ENCODE measurements at places on chromosomes 3 and 15.

GRCh38 chr3:170632780-170633179 is 46.9 kb upstream of the SLC7A14 start:
- no peak for DNase-seq

DNA sequence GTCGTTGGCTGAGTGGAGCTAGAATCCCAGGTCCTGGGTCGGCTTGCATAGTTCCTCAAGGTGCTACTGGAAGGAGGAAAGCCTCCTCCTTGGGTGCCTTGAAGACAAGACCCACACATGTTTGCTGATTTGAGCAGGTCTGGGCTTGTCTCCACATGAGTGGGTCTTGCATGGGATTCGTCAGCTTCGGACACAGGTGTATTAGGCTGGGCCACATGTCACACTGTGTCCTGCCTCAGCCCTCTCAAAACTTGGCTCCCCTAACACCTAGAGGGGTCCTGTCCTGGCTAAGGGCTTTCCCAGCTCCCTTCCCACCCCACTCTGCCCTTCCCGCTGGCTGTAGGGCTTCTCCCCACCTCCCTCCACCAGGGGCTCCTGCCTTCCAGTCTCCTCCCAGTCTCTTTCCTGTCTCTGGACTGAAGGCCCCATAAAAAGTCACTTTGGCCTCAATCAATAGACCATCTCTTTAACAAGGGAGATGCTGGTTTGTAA is 73.0 kb upstream of the ADPGK start:
- DNase-seq, result no peak

DNA sequence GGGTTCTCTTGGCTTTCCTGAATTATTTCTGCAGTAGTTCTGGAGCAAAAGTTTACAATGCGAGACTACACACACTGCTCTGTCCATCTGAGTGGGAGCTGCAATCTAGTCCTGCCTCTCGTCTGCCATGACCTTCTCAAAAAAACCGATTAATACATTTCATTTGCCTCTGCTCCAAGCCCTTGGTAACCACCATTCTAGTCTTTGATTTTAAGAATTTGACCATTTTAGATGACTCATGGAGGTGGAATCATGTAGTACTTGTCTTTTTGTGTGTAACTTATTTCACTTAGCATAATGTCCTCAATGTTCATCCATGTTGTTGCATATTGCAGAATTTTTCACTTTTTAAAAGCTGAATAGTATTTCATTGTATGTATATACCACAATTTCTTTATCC is 356.9 kb downstream of the SV2B start:
- DNase-seq, result no peak

- no peak for DNase-seq
Measured at GRCh38 chr15:26838742-26839460, 28.0 kb upstream of the GABRA5 start.

DNA sequence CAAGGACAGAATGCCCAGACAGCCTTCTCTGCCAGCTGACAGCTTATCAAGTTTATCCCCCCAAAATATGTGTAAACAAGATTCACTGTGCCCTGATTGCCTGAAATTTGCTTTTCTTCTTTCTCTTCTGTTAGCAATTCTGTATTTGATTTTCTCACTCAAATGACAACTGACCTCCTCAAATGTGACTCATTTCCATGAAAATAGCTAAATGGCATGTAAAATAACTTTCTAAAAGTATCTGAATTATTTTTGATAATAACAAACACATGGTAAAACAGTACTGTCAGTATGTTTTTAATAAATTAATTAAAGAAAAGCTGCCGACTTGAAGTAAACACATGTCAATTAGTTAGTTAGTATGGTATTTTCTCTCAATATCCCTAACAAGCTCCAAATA is 202.3 kb upstream of the STAC start:
- no peak for DNase-seq

GRCh38 chr15:85963262-85963760 is 116.4 kb upstream of the AGBL1 start:
- no peak for DNase-seq

- DNase-seq, result peak; percentile 73
Measured at GRCh38 chr3:22263042-22263441, 512.0 kb upstream of the ZNF385D start.

DNA sequence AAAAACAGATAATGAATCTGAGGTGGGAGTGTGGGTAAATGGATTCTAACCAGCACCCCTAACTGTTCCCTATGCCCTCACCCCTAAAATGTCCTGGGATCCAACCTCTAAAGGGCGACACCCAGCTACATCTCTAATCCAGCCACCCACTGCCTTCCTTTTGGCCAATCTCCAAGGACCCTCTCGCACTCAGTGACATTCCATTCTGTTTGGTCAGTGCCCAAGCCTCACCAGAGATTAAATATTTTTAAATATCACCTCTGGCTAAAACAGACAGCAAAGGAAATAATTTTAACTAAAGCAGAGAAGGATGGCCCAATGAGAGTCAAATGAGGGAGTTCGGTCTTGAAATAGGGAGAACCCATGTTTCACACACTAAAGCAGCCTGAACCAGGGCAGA is 19.9 kb upstream of the SCN10A start:
- DNase-seq, result peak; percentile 55

DNA sequence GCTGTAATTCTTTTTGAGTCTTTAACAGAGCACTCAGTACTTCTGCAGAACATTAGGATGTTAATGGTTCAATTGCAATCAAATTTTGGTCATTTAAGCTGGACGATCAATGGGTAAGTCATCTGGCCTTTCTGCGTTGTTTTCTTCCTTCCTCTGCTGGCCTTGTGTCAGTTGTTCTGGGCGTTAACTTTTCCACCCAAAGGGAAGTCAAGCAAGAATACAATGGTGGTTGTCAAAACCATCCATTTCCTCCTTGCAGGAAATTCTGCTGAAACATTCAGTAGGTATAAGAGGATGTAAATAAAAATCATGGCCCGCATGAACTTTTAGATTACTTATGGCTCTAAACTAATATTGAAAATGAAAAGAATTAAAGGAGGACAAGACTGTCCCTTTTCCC is 584.0 kb downstream of the GRM7 start:
- no peak for DNase-seq

GRCh38 chr3:192186498-192186897 is 540.8 kb downstream of the FGF12 start:
- DNase-seq, result no peak

DNA sequence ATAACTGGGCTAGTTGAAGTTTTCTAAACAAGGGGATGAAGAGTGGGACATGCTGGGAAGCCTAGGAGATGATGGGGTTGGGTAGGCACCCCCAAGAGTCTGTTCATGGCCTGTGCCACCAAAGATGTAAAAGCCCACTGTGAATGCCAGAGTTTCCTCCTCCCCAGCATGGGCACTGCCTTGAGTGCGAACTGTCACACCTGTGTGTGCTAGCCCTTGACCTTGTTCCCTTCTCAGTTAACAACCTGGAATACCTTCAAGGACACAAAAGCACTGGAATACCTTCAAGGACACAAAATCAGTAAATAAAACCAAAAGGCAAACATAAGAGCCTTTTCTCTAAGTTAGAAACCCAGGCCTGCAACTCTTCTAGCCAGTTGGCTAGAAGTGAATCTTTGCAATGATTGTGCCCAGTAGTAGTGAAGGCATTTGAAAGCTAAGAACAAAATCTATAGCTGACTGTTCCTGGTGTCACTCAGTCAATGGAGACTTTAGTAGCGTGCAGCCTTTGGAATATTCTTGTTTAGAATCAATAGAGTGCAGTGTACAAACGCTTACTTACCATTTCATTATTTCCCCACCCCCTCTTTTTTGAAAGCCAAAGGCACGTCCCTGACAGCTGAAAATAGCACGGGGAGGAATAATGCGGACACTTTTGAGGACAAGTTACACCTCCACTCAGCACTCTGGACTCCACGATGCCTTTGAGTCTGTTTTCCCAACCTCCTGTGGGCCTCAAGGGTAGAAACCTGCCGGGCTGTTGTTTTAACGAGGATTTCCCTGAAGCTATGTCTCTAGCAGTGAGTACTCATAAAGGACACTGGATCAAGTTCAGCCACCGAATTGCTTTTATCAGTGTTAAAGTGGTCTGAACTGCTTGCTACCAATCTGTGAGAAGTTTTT is 24.2 kb downstream of the PSMD6 start:
- DNase-seq, result no peak

- DNase-seq, result peak; percentile 96
Measured at GRCh38 chr15:36612063-36612788, 32.8 kb downstream of the CDIN1 start.

DNA sequence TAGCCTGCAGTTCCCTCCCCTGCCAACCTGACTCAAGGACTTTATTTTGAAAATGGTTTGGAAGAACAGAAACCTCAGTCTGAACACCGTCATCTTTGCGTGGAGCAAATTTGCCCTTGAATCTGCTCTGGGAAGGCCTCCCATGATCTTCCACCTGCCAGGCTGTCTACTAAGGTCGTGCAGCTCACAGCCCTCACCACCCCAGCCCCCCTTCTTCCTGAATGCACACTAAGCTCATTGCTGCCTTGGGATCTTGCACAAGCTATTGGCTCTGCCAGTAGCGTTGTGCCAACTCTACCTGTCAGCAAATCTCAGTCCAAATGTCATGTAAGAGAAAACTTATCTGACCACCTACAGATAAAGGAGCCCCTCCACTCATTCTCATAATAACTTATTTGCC is 141.5 kb downstream of the USP13 start:
- DNase-seq, result no peak

GRCh38 chr3:138359148-138359918 is 11.0 kb downstream of the MRAS start:
- DNase-seq, result no peak

- no peak for DNase-seq
Measured at GRCh38 chr3:154766765-154767503, 313.2 kb upstream of the MME start.

- peak; percentile 2 for DNase-seq
Measured at GRCh38 chr15:53072077-53072476, 281.9 kb upstream of the ONECUT1 start.

GRCh38 chr15:67931861-67932260 is 92.0 kb upstream of the RNU6-1 start:
- DNase-seq, result peak; percentile 39

DNA sequence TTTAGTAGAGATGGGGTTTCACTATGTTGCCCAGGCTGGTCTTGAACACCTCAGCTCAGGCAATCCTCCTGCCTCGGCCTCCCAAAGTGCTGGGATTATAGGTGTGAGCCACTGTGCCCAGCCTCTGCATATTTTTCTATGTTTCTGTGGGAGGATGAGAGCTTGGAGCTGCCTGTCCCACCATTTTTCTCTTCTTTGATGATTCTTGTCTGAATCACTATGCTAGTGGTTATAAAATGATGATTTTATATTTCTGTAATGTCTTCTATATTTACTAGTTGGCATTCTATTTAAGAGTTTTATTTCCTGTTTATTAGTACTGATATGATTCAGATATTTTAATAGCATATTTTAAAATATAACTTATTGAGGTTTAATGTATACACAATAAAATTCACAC is 69.7 kb downstream of the CHCHD6 start:
- DNase-seq, result no peak

DNA sequence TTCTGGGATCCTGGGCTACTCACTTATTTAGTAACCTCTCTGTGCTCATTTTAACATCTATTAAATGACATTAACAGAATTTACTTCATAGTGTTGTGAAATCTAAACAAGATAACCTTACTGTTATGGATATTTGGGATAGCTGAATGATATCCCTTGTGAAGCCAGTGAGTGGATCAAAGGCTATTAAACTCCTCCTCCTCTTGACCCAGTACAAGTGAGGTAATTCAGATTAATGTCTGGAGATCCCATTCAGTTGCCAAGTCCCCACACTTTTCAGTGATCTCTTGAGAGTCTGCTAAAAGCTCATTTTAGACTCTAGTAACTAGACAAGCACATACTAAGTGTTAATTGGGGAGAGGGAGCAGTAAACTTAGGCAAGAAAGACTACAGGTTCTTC is 2.5 kb upstream of the ANKRD28 start:
- DNase-seq, result no peak

DNA sequence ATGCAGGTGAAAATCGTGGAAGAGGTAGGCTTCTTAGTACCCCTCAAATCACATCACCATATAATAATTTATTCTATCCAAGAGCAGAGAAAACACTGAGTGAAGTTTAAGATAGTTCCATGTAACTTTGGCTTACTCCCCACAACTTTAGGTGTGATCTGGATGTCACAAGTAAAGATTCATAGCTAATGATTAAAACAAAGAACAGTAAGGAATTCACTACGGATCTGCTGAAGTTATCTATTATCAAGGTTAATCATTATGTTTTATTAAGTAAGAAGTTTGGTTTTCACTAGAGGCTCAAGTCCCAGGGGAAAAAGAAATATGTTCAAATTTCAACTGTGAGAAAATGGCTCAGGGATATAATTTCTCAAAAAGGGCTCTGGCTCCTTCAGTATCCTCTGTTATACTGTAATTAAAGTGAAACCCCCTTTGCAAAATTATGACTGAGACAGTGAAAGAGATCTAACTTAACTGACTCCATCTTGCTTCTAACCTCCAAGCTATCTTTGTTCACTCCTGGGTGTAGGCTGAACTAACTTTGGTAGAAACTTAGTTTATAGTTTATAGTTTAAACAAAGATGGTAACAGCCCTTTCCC is 17.1 kb downstream of the CD80 start:
- DNase-seq, result no peak

- peak; percentile 20 for DNase-seq
Measured at GRCh38 chr3:53023072-53023823, 22.6 kb downstream of the SFMBT1 start.

DNA sequence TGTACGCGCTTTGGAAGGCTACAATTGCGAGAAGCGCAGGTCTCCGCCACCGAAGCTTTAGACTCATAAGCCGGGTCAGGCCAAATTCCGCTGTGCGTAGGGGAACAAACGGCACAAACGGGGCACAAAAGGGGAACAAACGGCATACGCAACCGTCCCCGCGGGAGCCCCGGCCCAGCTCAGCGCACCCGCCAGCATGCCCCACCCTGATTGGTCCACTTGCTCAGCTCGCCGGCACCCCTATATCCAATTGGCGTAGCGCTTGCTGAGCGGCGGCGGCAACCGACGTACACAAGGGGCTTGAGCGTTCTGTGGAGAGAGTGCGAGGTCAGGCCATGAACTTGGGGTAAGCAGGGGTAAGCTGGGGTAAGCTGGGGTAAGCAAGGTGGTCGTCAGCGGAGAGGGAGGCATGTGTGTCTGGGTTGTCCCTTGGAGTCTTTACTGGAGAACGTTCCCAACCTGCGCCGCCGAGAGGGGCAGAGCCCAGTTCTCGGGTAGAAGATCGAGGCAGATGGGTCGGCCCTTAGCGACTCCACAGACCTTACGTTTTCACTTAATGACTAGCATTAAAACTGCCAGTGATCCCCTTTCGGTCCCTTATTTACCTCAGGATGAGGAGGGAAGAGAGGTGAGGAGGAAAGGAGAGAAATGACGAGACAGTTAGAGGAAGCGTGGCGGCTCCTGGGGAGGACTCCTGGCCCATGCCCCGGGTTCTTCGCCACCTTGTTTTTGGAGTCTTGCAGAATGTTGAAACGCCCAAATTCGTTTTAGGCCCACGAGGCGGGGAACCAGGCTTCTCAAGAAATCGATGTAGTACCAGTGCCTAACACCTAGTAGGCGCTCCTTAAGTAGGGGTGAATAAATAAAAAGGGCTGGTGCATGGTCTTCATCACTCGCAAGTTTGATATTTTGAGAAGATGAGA is at the start of gene CCDC66:
TSS of gene CCDC66 (plus strand) at position 268 of the 923 bp plus-strand sequence. CDS start at position 336, 68 bp downstream.
- peak; percentile 90 for DNase-seq

GRCh38 chr3:6785726-6786125 is 75.2 kb upstream of the GRM7 start:
- no peak for DNase-seq

- DNase-seq, result no peak
Measured at GRCh38 chr3:10268930-10269329, 20.7 kb downstream of the TATDN2 start.
